ENCODE measurements at places on chromosomes 5 and 9. TPM values are rescaled to one million over a fixed set of nuclear protein-coding genes. Genes with fewer than 3 reads are reported as not detected.

DNA sequence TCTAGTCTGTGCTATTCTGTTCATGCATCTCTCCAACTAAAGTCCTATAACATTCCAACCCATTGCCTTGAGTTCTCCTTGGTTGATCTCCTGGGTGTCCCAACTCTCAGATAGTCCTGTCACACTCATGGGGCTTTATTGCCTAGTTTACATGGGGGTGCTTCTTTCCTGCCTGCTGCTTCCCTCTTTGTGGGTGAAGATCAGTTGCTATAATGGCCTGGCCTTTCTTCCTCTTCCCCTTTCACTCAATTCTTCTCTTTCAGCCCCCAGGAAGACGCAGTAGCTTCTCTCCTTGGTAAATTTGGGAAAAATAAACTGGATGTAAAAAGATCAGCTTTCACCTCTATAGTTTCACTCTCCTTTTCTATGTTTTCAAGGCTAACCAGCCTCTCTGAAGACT, 66.5 kb downstream of the PTCD2 start:
- DNase-seq = no peak

GRCh38 chr5:16626696-16627264, 10.0 kb upstream of the RETREG1 start:
- no peak for DNase-seq

GRCh38 chr9:82938426-82939218, 124.3 kb downstream of the RASEF start:
- DNase-seq = no peak

- no peak for DNase-seq
Measured at GRCh38 chr5:55763746-55764420, 26.0 kb downstream of the DDX4 start.

The PLPPR1 gene
- polyA plus RNA-seq = 14.4 TPM

DNA sequence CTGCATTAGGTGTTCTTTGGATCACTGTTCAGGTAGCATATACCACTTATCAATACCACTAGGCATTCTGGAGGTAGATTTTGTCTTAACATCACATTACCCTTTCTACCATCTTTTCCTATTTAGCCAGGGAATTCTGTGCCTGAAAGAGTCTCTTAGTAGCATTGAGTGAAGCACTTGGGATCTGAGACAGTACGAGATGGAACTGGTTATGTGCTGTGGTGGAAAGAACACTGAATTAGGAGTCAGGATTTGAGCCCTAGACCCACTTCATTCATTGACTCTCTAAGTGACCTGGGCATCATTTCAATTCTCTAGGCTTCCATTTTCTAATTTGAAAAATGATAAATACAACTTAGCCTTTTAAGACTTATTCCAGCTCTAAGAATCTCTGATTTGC, 291.1 kb downstream of the DMAC1 start:
- no peak for DNase-seq

The DOK3 gene
- polyA plus RNA-seq = 4.0 TPM

GRCh38 chr9:114281473-114282103, 41.3 kb upstream of the ORM1 start:
- DNase-seq = no peak

Measured in left renal cortex interstitium (tissue), 4 donors.